ENCODE measurements at places on chromosomes 5 and 9.

- DNase-seq: no peak
These were observed 527 bp downstream of the MEF2C start for GRCh38 chr5:88882276-88883038.

DNA sequence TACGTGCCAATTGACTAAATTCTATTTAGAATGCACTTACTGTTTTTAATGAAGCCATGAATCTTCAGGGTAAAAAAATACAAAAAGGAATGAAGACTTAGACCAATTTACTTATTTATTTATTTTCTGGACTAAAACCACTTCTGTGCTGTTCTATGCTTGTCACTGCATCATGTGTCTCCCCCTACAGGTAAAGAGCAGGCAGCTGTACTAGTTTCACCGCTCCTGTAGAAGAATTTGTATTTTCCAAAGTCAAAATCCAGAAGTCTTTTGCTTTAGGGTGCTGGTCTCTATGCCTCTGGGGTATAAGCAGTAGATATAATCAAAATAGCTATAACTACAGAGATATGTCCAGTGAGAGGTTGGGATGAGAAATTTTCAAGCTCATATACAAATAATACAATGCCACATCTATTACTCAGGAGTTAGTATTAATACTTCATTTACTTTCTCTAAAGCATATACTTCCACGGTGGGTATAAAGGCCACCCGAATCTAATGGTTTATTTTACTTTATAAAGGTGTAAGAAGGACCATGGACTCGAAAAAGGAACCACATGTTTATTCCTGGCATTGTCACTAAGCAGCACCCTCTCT, 591.5 kb downstream of the RAB3C start:
- peak; percentile 49 for DNase-seq

DNA sequence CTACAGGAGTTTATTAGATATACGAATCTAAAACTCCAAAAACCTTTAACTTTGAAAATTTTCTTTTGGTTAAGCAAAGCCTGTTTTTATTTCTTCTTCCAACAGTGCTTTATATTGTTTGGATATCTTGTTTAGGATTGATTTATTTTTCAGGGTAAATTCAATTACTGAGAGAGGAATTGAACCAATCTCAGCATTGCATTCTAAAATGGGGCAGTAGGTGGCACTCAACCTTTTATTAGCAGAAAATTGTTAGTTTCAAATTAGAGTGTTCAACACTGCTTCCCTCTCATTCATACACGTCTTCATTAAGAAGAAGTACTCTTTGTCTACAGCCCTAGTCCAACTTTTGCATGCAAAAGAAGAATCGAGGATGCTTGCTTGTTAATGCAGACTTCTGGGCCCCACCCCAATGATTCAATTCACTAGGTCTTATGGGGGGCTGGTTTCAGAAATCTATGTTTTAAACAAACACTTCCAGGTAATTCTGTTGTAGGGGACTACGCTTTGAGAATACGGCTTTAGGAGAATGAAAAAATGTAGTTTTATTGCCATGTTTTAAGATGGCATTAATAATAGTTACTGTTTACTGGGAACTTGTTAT, 26.6 kb downstream of the MRPL22 start:
- DNase-seq: no peak

- DNase-seq: peak; percentile 79
These were observed 586 bp upstream of the MTAP start for GRCh38 chr9:21801683-21802417.

- DNase-seq: no peak
These were observed 18.6 kb upstream of the TJP2 start for GRCh38 chr9:69155341-69156030.

DNA sequence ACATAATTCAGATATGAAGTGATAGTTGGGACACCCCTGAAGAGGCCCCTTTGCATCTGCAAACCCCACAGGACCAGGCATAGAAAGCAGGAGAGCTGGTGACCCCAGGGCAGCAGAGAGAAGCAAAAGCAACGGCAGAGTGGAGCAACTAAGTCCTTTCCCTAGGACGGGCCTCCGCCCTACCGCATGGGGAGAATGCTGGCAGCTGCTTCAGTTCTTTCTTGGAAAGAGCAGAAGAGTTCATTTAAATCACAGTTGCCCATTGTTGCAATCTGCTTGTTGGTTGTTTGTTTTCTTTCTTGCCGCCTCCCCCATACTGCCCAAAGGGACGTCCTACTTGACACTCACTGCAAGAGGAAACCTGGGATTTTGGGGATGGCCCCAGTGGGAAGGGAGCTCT, 126.2 kb downstream of the ADAMTS16 start:
- no peak for DNase-seq

DNA sequence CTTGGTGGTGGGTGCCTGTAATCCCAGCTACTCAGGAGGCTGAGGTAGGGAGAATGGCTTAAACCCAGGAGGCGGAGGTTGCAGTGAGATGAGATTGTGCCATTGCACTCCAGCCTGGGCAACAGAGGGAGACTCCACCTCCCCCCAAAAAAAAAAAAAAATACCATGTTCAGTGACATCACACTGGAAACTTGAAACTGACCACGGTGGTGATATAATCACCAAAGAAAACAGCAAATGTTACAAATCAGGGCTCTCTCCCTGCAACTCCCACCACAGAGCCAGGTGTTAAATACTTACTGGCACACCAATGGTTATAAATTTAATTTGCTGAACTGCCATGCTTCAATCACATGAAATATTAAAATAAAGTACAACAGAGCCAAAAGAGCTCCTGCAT, 81.4 kb downstream of the ZNF608 start:
- DNase-seq: no peak

- no peak for DNase-seq
These were observed 469.0 kb upstream of the MEF2C start for GRCh38 chr5:89351975-89352374.

GRCh38 chr5:145739843-145740242, 95.3 kb downstream of the PRELID2 start:
- DNase-seq: no peak

DNA sequence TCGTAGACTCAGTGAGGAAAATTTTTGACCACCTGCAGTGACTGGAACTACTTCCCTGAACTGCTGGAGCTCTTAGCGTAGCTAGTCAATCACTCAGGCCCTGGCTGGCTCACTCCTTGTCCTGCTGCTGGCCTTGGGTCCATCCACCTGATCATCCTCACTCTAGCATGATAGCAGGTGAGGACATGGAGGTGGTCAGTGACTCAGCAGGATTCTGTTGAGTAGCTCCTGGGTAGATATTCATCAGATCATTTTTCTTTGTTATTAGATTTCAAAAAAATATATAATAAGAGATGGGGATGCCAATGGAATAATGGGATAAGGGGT, 25.0 kb upstream of the SEMA4D start:
- no peak for DNase-seq

- DNase-seq: no peak
These were observed 15.5 kb downstream of the CARD19 start for GRCh38 chr9:93111371-93112115.

- DNase-seq: no peak
These were observed 1076.5 kb downstream of the MAT2B start for GRCh38 chr5:164581889-164582288.

DNA sequence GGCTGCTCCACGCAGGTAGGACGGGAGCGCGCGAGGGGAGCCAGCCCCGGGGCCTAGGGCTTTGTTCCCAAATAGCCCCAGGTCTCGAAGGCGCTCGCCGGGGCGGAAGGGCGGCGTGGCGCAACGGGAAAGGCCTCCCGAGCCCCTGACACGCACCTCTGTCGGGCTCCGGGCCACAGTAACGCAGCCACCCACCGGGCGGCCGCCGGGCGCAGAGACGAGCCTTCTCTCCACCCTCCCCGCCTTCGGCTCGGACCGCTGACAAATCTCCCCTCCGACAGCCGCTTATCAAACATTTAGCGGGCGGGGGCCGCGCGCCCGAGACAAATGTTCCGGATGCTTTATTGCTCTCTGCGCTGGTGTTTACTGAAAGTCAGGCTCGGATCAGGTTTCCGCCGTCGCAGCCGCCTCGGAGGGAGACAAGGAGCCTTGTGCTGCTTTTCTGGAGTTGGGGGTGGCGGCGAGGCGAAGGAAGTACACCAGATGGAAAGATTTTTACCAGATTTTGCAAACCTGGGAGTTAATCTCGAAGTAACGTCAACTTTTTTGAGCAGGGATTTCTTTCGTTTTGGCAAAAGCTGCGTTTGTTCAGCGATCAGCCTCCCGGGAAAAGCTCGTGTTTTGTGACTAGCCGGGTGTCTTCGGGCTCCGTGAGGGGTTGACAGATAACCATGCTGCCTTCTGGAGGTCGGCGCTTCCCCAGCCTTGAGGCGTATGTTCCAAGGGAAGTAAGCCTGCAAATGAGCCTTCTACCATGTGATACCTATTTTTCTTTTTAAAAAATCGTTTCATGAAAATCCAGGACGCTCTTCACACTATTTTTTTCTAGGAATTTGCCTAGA, 950 bp downstream of the RGMB start:
- DNase-seq: peak; percentile 78

DNA sequence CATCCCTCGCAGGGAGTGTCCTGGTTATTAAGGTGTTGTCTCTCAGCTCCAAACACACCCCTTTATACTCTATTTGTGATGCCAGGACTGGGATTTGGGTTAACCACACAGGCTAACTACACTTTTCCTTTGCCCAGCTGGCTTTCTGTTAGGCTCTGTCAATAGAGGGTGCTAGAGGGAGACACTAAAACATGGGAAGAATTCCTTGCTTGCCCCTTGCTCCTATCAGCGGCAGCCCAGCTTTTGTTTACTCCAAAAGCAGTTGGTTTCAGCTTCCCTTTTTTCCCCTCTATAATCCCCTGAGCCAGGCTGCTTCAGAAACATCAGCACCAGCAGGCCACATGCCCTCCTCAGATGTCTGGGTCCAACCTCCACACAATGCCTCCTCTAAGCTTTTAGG, 297.1 kb downstream of the KCTD16 start:
- DNase-seq: peak; percentile 33

GRCh38 chr9:108865037-108865436, 3.0 kb downstream of the ACTL7A start:
- no peak for DNase-seq
